ENCODE measurements at places on chromosomes 16 and 17.

- DNase-seq = no peak
Observed at GRCh38 chr17:76034428-76035350, 7.6 kb upstream of the EVPL start.

GRCh38 chr17:27559506-27560481 is 71.2 kb upstream of the LGALS9 start:
- DNase-seq = no peak

- no peak for DNase-seq
Observed at GRCh38 chr16:23283571-23283970, 18.5 kb upstream of the SCNN1B start.

- no peak for DNase-seq
Observed at GRCh38 chr16:13206606-13207005, 305.2 kb downstream of the SHISA9 start.

GRCh38 chr16:8847623-8848022 is 21.2 kb downstream of the CARHSP1 start:
- no peak for DNase-seq

- no peak for DNase-seq
Observed at GRCh38 chr16:83215406-83216001, 588.7 kb downstream of the CDH13 start.

DNA sequence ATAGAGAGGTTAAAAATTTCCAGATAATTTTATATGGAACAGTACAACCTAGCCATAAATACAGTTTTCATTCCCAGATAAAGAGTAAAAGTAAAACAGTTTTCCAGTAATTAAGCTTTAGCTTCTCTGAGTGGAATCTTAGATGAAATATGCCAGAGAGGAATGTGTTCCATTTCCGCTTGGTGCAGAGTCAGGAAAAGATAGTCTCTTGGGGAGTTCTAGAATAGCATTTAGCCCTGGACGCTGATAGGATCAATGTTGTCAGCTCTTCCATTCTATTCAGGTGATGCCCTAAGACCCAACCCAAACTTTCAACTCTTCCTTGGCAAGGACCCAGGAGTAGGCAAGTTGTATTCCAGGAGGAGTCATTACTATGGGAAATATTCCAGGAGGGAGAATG is 30.9 kb upstream of the ABCA3 start:
- DNase-seq = no peak

- DNase-seq = no peak
Observed at GRCh38 chr16:49366669-49367068, 6.9 kb upstream of the C16orf78 start.

GRCh38 chr17:332023-332422 is 20.6 kb downstream of the RPH3AL start:
- no peak for DNase-seq

GRCh38 chr16:69542974-69543373 is 22.8 kb upstream of the NFAT5 start:
- no peak for DNase-seq

DNA sequence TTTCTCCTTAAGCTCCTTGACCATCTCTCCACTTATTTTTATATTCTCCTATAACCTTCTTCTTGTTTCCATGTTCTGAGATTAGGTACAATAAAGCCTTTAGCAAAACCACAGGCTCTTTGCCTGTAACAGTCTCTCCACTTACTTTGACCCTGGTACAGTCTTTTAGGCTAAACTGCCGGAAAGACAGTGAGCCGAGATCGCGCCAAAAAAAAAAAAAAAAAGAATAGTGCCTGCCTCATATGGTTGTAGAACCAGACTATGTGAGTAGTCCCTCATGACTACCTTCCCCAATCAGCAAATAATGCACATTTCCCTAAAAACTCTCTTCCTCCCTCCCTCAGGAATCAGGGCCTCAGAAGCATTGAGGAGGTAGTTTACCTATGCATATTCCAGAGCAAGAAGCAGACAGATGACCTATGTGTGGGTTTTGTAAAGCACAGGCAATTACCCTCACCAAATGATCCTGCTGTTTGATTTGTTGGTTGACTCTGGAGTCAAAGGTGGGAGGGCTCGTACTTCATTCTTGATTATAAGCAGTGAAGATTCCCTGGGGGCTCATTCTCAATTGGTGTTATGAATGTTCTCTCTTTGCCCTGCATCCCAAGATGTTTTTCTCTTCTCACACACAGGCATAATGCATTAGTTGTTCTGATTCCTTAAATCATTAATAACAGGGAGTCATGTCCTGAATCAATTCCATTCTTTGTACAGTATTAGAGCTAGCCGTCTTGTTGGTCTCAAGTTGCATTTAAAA is 8.9 kb upstream of the NME1 start:
- no peak for DNase-seq

DNA sequence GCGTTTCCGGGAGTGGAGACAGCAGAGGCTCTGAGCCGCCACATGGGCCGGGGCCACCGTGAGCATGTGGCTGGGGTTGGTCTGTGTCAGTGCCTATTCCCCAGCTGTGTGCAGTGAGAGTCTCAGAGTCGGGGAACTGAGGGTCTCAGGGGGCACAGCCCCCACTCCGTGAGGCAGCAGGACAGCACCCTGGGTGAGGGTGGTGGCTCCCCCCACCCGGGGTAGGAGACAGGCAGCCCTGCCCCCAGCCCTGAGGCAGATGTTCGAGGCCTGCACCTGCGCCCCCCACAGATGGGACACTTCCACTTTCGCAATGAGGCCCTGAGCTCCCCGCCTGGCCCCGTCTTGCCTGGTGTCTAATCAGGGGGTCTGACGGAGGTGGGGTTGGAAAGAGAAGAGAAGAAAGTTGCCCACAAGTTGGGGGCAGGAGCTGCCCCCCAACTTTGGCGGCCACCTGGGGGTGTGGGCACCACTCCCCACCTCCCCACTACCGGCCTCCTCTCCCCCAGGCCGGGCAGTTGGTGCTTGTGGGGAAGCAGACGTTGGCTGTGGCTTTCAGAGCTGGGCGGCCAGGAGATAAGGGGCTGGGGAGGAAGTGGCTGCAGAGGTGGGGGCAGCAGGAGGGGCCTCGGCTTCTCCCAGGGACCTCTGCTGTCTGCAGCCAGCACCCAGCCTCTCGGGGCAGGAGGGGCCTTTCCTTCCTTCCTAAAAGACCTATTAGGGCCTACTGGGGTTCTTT is 1.8 kb upstream of the CBFA2T3 start:
- no peak for DNase-seq

- DNase-seq = no peak
Observed at GRCh38 chr16:53646506-53646905, 57.2 kb downstream of the RPGRIP1L start.

GRCh38 chr16:78816499-78817195 is 717.2 kb downstream of the WWOX start:
- no peak for DNase-seq

DNA sequence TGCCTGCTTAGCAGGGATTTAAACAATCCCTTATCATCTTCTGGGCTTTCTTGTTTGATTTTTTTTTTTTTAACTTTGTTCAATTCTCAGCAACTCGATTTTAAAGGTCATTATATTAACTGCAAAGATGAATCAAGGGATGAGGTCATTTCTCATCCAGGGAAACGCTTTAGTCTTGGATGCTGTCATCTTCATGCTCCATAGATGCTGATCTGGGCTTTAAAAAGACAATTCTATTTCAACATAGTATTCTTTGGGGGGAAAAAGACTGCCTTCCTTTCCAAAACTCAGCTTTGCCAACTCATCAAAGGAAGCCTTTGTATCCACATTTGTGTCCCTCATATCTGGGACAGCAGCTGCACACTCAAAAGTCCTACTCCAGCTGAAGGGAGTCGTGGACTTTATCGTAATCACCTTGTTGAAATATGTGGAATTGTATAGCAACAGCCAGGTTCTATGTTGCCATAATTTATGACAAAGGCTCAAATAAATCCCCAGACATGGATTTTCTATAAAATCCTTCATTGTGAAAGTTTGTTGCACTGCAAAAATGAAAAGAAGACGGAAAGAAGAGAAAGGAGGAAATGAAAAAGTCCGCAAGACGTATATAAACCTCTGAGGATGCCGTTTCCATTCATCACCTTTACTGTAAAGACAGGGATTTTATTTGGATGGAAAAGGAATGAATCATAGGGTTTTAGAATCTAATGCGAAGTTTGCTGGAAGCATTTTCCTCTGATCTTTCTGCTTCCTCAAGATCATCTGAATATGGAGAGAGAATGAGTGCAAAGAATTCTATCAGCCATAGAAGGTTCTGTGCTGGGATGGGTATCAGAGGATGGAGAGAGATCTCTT is 48.6 kb upstream of the XYLT1 start:
- DNase-seq = no peak

DNA sequence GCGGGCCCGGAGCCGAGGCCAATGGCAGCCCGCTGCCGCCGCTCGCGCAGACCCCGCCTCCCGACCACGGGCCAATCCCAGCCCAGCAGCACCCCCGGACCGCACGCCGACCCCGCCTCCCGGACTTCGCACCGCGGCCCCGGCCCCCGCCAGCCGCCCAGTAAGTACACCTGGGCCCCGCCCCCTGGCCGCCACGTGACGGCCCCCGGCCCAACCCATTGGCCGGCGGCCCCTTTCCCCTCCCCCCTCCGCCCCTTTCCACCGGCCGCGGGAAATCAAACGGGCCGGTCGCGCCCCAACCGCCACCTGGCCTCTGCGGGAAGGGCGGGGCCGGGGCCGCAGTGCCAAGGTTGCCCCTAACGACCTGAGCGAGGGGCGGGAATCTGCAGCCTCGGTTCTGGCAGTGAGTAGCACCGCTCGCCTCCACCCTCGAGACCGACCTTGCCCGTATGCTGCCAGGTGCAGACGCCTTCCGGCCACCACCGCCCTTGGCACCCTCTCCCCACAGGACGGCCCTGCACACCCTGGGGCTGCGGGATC is at the start of gene YBX2:
Gene YBX2, minus strand, starts transcription at position 26 of the 540 bp plus-strand sequence. CDS start 139 bp downstream, outside the sequence.
- DNase-seq = no peak

Data from keratinocyte (primary cell).